ENCODE measurements at places on chromosomes 7 and 10.

DNA sequence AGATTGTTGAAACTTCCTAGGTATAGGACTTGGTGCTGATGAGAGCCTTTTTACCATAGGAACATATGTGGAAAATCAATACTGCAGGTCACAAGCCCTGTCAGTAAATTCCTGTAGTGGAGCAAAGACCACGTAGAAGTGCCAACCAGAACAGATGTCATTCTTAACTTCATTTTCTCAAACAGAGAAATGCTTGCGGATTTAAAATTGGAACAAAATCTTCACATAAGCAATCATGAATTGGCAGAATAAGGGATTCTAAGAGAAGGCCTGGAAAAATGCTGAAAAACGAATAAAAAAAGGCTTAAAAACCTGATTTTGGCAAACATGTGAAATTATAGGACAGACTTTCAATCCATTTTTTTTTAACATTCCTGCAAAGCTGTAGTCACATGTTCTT is 80.8 kb upstream of the SMIM30 start:
- DNase-seq = no peak

GRCh38 chr10:13624630-13625029 is 37.9 kb downstream of the PRPF18 start:
- DNase-seq = no peak

DNA sequence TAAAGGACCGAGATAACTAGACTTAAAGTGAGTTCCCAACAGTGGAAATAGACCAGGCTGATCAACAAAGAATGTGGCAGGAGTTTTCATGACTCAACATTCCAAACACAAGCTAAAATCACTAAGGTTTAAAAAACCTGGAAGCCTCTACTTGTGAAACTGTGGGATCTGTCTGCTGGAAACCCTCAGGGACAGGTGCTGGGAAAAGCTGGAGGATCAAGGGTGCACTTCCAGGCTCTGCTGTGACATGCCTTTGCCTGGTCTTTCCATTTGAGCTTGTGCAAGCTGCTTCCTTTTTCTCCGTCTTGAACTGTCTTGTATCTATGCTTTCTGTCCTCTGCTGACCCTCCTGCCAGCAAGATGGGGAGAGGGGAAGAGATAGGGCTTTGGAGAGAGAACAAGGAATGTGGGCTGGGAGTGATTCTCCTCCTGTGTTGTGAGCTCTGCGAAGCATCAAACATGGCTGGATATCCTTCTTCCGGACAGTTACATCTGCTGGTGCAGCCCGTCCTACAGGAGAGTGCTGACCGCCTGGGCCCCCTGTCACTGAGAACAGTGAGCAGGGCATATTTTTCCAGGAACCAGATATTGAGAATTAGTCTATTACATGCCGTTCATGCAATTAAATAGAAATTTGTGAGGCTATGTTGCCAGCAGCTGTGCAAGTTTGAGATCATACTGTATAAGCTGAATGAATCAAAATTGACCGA is 25.5 kb downstream of the ARHGAP22 start:
- DNase-seq = no peak

DNA sequence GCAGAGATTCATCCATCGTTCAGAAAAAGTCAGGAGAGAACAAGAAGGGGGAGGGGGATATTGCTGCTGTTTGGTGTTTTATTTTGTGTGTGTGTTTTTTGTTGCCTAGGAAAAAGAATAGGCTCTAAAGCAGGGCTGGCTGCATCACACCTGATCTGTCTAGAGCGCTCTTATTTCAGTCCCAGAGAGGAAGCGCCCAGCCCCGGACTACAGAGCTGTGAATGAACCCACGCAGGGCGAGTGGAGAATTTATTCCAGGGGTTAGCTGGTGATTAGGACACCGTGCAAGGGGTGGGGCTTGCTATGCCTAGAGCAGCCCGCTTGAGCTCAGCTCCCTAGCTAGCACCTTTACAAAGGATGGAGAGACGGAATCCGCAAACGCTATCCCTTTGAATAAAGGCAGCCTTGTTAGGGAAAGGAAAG is 621 bp upstream of the FAM13C start:
- DNase-seq = no peak

DNA sequence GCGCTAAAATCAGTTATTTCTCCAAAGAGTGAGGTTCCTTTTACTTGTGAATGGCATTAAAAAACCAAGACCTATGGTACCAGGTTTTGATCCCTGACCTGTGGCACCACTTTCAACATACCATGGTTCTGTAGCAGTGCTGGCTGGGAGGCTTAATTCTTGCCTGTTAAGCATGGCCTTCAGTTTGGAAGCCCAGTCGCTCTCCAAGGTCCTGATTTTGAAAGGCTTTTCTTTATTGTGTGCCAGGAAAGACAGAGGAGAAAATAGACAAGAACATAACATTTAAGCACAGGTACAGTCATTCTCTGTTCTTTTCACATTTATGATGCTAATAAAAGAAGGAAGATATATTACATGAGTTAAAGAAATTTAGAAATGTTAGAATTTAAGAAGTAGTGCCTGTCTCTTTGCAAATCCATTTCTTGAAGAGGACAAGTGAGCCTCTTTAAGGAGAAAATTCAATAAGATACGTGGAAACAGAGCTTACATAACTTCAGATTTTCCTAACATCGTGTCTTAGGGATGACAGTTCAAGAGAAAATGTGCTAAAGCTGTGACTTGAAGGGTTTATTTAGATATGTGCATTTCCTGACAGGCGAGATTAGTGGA is 357.6 kb downstream of the DPP6 start:
- no peak for DNase-seq

- DNase-seq = no peak
These were observed 168.8 kb upstream of the MKI67 start for GRCh38 chr10:128295003-128295402.
